Upper lobe of right lung (tissue), 1 donor: ENCODE measurements at places on chromosomes 11 and 22.

DNA sequence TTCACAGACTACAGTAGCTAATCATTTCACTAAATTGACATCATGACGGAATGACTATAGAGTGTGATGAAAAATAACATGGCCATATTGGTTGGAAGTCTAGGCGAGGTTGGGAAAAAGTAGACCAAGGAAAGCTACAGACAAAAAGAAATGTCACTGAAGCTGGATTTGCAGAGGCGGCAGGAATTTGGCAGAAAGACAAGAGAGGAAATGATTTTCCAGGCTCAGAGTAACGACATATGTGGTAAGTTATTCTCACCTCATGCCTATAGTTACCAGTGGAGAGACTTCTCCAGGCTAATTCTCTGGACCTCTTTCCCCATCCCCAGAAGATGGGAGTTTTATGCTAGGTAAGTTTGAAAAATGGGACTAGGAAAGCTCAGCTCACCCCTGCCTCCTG is 1005.8 kb upstream of the CCDC90B start:
- no peak overlapping the region for H3K4me3 ChIP-seq
- H3K4me1 ChIP-seq, result no peaks in the 10 kb centered on the region
- no peak overlapping the region for H3K27ac ChIP-seq
- DNase-seq, result no peak

DNA sequence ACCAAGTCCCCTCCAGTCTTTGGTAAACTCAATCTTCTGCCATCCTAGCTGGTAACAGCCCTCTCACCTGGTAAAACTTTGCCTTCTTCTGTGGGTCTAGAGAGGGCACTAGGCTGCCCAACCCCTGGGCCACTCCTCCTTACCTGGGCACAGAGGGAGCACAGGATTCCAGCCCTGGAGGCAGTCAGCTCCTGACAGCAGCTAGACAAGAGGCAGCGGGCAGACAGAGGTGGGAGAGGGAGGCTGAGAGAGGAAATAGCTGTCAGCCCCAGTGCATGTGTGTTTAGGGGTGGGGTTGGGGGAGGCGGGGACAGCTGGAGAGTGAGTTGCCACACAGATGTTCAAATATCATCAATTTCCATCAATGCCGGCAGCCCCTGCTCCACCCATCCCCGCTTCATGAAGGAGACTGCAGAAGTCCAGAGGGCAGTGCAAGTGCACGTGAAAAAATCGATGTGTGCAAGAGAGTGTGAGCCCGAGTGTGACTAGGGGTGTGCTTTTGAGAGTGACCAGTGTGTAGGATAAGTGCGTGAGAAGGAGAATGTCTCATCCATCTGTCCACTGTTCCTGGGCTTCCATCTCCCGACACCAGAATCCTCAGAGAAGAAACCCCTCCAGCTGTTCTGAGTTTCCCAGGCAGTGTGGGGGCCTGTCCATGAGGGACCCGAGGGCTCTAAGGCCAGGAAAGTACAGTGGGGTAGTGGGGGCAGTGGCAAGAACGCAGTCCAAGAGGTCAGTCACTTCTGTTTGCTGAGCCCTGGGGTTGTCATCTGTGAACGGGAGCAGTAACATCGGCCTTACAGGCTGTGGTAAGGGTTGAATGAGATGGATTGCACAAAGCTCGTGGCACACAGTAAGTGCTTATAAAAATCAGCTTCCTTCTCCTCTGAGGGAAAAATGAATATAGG is at the start of gene PTGDR2:
PTGDR2 (minus strand) TSS at position 225 of the 908 bp plus-strand sequence. CDS start 2,228 bp downstream, outside the sequence.
- no peaks in the 10 kb centered on the region for H3K4me1 ChIP-seq
- H3K27me3 ChIP-seq, result no peaks in the 10 kb centered on the region
- DNase-seq, result no peak
- H3K27ac ChIP-seq, result no peak within 1 kb of the TSS
- H3K4me3 ChIP-seq, result no peak within 1 kb of the TSS
- peaks cover 9% of the 10 kb centered on the region for H3K36me3 ChIP-seq

DNA sequence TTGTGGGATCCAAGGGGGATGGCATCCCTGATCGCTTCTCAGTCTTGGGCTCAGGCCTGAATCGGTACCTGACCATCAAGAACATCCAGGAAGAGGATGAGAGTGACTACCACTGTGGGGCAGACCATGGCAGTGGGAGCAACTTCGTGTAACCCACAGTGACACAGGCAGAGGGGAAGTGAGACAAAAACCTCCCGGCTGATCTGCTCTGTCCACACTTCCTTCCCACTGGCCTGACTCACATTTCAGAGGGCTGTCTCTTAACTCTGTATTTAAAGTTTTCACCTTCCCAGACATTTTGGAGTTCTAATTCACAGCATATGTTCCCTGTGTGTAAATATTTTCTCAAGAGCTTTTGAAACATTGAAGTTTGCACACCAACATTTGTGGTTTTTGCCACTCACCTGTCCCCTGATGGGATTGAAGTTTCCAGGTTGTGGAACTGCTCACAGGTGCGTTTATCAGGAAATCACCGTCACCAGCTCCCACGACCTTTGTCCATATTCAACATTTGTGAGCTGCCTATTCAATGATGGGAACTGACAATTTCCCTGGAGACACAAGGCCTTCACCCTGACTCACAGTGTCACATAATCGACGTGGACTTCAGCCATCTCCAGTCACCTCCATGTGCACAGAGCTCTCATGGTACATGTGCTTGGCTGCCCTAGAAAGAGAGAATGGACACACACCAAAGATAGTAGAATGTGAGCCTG is 99.2 kb downstream of the VPREB1 start:
- peaks cover 10% of the 10 kb centered on the region for H3K27me3 ChIP-seq
- no peak overlapping the region for H3K4me3 ChIP-seq
- no peak for DNase-seq
- H3K27ac ChIP-seq, result no peak overlapping the region
- H3K4me1 ChIP-seq, result no peaks in the 10 kb centered on the region
- no peaks in the 10 kb centered on the region for H3K36me3 ChIP-seq

GRCh38 chr11:2447253-2447950 is 2.6 kb downstream of the KCNQ1 start:
- peak overlapping the region; percentile 57 for H3K4me3 ChIP-seq
- H3K36me3 ChIP-seq, result no peaks in the 10 kb centered on the region
- DNase-seq, result peak; percentile 68
